ENCODE measurements at places on chromosomes 5 and 9.

DNA sequence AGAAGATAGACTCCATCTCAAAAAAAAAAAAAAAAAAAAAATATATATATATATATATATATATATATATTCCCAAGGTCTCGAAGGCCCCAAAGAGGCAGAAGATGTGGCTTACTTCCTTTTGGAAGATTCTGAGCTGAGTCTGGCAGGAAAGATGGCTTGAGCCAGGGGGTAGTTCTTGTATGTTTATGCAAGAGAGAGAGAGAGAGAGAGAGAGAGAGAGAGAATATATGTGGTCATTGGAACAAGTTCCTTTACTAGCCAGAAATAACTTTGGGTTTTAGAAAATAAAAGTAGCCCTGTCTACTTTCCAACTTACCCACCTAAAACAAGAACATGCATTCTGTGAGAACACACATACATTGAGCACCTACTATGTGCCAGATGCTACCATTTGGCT lies 17.6 kb downstream of the NCS1 start:
- no peak for DNase-seq

DNA sequence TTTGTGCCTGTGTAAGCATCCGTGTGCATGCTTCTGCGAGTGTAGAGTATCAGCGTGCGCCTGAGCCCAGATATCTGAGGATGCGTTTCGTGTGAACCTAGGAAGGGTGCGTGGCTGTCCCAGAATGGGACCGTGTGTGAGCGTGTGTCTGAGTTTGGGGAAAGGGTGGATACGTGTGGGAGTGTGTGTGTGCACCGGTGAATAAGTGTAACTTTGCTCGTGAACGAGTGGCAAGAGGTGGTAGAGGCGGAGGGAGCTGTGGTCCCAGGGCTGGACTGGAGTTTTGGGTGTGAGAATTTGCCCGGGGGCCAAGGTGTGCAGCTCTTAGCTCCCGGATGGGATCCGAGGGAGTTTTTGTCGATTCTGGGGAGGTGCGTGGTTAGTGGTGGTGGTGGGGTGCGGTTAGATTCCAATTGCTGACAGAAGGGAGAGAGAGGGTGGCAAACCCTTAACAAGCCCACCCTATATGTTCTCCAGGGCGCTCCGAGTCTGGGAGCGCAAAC lies 686 bp upstream of the COL27A1 start:
- DNase-seq = no peak

DNA sequence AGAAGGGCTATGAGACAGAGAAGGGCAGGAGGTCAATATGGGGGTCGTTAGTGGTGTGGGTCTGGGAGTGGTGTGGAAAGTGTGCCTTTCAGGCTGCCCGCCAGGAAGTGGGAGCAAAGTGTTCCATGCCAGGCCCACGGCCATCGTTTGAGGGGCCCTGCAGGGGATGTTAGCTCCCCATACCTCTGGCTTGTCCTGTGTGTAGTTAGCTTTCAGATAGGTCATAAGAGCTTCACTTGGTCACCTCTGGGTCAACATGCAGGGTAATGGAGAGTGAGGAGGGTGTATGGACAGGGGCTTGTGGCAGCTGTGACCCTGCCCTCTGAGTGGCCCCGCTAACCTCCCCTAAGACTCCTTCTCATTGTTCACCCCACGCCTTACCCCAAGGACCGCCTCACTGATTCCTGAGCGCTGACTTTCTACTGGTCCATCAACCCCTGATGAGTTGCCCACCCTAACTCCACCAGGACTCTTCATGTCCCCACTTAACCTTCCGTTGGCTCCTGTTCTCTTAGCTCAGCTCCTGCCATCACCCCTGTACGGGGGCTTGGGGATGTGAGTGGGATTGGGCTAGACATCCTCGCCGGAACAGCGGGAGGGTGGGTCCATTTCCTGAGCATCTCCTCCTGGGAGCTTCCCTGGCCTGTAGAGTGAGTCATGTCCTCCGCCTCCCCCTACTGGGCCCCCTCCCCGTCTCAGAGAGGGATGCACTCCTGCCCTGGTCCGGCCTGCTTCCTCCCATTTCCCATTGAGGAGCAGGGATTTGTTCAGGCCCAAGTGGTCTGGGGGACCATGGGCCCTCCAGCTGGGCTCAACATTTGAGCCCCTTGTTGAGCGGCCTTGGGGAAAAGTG lies 125.7 kb downstream of the FGF18 start:
- no peak for DNase-seq

DNA sequence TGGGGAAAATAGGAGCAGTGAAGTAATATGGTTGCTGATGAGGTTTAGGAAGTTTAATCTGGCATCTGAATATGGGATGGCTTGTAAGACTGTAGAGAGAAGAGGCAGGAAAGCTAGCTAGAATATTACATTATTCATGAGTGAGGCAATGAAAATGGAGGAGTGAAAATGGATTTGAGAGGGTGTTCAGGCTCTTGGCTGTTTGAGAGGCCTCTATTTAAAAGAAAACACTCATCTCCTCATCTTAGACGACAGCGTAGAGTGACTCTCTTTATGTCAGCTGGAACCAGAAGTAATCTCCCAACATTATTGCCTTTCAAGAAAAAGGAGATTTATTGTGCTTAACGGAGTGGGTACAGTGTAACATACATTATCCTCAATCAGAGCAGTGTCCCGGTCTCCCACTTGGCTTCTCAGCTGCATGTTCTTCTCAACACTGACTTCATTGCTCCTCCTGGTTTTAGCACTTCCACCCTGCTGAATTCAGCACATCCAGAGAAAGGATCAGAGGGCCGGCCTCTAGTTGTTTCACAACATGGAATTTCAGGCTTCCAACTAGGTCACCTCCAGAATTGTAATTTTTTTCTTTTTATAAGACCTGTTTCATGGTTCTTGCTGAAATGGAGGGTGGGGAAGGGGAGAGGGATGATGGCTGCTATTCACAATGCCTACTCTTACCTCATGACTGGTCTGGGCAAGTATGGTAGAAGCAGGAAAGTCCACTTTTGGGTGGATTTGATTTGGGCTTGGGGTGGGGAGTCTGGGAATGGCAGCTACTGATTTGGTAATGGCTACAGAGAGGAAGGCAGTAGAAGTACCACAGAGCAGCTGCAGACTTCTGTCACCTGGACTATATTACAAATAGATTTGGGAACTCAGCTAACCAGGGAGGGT lies 52.9 kb upstream of the KIAA1958 start:
- no peak for DNase-seq

DNA sequence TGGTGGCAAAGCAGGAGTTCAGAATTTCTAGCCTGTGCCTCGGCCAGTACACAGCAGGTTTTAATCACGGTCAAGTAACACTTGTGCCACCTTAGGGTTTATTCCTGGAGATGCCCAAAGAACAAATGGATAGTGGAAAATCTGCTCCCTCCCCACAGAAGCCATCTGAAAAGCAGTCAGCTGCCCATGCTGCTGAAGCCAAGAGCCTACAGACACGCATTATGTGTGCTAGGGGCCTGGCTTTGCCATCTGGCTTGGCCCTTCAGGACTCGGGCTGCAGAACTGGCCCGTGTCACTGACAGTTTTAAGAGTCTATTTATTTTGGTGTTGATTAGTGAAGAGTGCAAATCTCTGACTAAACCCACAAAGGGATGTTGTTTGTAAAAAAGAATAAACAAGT lies 11.1 kb downstream of the ARSB start:
- no peak for DNase-seq

DNA sequence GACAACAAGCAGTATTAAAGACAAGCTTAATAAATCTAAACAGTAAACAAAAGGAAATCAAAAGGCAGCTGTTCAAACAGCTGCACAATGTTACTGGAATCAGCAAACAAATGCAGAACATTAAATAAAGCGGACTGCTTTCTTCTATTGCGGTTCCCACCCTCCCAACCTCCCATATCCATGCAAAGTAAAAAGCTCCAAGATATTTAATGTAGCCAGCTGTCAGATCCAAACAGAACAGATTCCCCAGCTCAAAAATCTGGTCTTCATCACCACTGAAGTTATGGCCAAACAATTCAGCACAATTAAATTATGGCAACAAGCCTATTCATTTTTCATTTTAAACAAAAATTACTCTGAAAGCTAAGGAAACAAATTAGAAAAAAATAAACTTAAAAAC lies 75.9 kb downstream of the SLC38A9 start:
- no peak for DNase-seq

GRCh38 chr9:117734082-117734481 lies 29.9 kb downstream of the TLR4 start:
- no peak for DNase-seq

DNA sequence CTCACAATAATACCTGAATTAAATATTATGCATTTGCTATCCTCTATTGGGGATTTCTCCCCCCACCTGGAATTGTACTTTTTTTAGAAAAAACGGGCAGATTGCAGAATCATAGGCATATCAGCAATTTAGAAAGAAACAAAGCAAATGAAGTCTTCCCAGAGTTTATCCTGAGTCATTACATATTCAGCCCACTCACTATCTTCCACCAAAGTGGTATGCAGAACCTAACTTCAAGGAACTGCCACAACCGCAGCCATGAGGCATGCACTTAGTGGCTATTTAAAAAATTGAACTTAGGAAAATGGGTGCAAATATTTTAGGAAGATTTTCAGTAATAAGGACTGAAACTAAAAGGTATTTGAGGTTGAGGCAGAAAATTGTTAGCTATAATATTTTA lies 48.6 kb downstream of the UBAP1 start:
- DNase-seq = no peak

DNA sequence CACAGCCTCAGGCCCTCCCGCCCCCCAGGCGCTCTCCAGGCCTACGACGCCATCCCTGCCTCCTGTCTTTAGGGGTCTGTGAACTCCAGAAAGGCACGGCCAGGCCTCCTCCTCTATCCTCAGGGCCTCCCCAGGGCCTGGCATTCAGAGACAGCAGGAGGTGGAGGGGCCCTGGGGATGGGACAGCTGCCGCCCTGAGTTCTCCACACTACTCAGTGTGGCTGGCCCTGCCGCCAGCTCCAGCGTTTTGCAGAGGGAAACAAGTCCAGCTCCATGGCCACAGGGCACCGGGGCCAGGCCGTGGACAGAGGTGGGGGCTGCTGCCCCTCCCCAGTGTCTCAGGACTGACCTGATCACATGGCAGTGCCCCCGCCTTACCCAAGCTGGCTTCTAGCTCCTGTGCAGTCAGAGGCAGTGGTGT lies 16.4 kb downstream of the SH3GLB2 start:
- no peak for DNase-seq

DNA sequence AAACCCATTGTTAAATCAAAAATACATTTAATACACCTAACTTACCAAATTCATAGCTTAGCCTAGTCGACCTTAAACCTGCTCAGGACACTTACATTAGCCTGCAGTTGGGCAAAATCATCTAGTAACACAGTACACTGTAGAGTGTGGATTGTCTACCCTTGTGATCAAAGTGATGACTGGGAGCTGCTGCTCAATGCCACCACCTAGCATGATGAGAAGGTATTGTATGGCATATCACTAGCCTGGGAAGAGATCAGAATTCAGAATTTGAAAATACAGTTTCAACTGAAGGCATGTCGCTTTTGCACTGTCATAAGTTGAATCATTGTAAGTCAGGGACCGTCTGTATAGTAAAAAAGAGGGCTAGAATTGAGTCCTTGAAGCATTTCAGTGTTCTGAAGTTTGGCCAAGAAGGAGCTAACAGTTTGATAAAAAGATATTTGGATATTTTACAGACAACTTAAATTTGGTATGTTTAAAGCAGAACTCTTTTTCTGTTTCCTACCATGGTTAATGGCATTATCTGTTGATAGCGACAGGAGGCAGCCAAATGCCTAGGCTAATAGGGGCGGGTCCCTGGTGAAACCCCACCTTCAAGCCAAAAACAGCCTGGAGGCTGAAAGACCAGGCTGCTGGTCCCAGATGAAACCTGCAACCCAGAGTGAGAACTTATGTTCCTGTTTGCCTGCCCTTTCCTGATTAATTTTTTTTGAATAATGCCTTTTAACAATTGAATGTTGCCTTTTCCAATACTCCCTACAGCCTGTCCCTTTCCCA lies 23.0 kb downstream of the SMIM15 start:
- no peak for DNase-seq

DNA sequence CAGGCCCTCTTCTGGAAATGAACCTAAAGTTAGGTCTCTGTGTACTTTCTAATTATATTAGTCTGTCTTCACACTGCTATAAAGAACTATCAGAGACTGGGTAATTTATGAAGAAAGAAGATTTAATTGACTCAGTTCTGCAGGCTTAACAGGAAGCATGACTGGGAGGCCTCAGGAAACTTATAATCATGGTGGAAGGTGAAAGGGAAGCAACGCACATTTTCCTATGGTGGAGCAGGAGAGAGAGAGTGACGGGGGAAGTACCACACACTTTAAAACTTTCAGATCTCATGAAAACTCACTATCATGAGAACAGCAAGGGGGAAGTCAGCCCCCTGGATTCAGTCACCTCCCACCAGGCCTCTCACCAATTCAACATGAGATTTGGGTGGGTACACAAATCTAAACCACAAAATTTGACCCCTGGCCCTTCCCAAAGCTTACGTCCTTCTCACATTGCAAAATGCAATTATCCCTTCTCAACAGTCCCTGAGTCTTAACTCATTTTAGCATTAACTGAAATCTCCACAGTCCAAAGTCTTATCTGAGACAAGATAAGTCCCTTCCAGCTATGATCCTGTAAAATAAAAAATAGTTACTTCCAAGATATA lies 40.7 kb downstream of the TRIP13 start:
- DNase-seq = no peak
